ENCODE measurements at places on chromosomes 4 and X.

DNA sequence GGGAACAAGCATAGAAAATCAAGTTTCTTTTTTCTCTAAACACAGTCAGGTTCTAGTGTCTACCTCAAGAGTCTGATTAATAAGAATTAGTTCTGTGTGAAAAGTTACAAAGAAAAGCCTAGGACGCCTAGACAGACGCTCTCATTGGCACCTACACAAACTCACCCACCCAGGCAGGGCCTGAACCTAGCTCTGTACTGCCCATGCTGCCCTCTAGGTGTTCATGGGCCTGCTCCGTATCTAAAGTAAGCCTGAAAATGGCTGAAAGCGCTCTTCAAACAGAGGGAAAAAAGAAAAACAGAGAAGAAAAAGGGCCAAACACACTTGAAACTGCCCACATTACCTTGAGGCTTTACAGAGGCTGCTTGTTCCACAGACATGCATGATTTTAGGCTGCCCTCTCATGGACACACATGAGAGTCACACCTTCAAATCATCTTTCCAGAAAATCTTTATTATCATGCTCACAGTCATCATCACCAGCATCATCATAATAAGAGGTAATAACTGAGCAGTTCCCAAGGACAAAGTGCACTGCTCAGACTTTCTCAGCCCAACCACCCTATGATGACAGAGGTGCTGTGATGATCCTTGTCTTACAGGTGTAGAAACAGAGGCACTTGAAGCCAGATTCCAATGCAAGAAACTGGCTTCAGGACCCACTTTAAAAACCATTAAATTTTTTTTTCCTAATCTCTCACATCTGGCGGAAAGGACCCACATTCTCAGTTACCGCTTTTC, 49.6 kb downstream of the MAP7D2 start:
- peak; percentile 16 for DNase-seq

GRCh38 chr4:111636961-111637585, 508.2 kb upstream of the FAM241A start:
- no peak for DNase-seq

DNA sequence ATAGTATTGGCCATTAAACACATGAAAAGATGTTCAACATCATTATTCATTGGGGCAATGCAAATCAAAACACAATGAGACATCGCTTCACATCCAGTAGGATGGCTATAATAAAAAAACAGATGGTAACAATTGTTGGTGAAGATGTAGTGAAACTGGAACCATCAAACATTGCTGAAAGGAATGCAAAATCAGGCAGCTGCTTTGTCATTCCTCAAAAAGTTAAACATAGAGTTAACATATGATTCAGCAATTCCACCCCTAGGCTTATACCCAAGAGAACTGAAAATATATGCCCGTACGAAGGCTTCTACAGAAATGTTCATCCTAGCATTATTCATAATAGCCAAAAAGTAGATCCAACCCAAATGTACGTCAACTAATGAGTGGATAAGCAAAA, 144.0 kb upstream of the NAP1L5 start:
- DNase-seq, result no peak

- DNase-seq, result no peak
Observed at GRCh38 chr4:81648576-81649275, 177.0 kb upstream of the RASGEF1B start.

DNA sequence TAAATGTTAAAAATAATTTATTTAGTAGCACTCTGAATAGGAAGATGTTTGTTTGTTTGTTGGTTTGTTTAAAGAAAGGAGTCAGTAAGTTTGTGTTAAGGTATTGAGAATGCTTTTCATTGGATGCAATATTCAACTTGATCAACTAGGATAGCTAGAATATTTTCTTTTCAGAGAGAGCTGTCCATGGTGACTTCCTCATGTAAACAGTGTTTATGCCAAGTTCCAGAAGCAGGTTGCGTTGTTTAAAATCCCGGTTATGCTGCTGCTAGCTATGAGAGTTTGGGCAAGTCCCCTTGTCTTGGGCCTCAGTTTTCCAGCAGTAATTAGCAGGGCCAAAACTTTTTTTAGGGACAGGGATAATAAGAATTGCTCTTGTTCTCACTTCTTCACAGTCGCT, 876.2 kb upstream of the HS3ST1 start:
- no peak for DNase-seq

- no peak for DNase-seq
Observed at GRCh38 chr4:58941286-58941685, 1831.1 kb upstream of the IGFBP7 start.

DNA sequence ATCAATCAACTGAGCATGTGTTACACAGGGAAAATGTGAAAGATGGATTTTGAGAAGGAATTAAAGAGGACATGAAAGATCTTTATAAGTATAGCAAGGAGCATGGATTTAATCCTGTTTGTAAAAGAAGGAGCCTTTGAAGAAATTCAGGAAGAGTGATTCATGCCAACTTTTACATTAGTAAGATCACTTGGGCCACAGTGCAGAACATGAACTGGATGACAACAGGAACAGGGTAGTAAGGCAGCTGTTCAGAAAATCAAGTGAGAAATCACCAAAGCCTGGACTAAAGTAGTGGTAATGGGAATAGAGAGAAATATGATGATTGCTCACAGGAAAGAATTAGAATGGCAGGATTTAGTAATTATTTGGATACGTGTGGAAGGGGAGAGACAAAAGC, 265.7 kb upstream of the PCDH7 start:
- DNase-seq, result no peak

- DNase-seq, result no peak
Observed at GRCh38 chrX:3577551-3577950, 135.9 kb downstream of the PRKX start.

DNA sequence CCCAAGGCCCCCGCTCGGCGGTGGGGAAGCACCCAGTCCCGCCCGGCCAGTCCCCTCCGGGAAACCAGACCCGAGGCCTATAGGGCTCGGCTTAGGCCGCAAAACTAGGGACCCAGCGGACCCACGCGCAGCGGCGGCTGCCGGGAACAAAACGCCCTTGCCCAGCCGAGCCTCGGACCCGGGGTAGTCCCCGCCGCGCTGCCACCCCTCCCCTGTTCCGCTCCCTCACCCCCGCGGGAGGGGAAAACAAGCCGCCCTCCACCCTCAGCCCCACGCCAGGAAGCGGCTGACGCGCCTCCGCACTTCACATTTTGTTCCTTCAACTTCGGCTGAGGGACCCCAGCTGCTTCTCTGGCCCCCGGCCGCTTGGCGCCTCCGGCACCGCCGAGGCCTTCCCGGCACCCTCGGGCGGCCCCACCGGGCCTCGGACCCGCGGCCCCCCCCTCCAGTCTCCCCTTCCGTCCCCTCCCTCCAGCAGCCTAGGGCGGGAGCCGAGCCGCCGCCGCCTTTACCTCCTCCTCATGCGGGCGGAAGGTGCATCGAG, 694 bp downstream of the PDS5A start:
- no peak for DNase-seq

DNA sequence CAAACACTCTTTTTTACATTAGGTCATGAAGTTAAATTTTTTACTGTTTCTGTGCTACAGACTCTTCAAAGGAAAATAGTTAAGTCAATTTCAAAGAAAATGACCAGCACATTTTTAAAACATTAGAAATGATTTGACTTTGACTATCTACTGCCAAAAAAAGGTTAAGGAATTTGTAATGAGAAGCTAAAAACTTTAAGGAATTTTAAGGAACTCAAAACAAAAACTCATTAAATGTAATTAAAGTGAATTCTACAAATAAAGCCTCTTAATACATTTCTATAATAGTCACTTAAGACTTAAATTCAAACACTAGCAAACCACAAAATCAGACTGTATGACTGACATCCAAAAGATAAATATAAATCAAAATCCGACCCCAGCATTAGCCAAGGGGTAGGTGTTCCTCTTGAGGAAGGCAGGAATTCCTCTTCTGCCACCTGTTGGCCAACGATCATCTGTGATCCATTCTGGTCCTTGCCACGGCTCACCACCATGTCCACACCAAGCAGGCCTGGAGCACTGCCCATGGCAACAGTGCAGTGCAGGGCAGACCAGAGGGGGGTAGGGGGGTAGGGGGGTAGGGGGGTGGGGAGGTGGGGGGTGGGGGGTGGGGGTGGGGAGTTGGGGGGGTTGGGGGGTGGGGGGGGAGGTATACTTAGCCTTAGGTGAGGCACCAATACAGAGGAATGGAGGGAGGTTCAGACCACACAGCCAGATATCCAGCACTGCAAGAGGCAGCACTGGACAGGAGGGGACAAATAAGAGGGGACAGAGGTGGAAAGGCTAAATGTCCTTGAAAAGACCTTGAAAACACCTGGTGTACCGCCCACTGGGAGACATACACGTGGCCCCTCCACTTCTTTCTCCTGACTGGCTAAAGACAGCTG, 287.4 kb downstream of the CHIC1 start:
- DNase-seq, result peak; percentile 62

- no peak for DNase-seq
Observed at GRCh38 chr4:146522869-146523205, 1.1 kb upstream of the SLC10A7 start.

- DNase-seq, result no peak
Observed at GRCh38 chr4:112540695-112541094, 24.7 kb upstream of the NEUROG2 start.

DNA sequence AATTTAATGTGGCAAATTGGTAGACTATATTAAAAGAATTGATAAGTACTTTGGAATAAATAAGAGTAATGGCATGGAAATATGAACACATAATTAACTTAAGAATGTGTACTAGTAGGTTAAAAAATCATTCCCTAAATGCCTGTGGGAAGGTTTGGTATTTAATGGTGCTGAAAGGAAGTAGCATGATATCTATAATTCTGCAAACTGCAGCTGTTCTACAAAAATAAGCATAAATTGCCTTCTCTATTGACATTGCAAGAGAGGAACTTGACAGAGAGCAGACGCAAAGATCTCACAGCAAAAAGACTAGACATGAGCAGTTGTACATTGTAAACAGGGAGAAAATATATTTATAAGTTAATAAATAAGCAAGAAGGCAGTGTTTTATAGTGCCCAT, 752.5 kb upstream of the PCDH10 start:
- no peak for DNase-seq

- DNase-seq, result no peak
Observed at GRCh38 chr4:77917601-77918000, 55.0 kb downstream of the MRPL1 start.

GRCh38 chr4:144338148-144338547, 197.6 kb upstream of the GYPA start:
- DNase-seq, result no peak

GRCh38 chrX:155645180-155645579, 32.4 kb upstream of the TMLHE start:
- no peak for DNase-seq

DNA sequence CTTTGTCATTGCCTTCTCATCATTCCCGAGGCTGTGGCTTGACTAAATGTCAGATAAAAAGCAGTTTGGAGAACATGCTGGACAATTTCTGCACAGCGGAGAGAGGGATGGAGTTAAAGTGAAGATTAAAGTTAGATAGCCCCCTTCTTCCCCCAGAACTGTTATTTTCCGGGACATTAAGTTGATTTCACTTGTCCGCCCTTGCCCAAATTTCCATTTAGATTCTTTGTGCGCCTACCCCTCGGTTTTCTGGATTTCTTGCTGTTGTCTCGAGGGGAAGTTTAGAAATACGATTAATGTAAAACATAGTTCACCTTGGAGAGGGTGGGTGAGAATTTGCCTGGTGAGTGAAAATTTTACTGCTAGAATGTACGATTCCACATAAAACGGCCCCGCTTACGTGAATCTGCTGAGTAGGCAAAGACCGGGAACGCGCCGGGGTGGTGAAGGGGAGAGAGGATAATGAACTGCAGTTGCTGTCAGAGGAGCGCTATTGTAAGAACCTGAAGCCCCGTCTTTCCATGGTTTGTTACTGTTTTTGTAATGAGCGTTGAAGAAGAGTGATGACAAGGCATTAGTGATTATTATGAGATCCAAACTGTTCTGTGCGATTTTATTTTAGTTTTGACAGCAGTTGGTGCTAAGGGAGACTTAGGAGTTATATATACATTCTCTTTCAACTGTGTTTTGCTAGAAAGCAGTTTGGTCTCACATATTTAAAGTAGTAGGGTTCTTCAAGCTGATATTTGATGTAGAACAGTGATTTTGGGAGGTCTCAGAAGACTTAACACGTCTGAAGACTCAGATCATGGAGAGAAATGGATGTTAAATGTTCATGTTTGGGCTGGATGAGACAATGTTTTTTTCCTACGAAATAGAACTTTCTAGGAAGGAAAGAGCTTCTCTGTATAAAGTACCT, 73.0 kb downstream of the AFF1 start:
- peak; percentile 53 for DNase-seq

- peak; percentile 66 for DNase-seq
Observed at GRCh38 chr4:165131247-165131832, 18.7 kb upstream of the TMEM192 start.

DNA sequence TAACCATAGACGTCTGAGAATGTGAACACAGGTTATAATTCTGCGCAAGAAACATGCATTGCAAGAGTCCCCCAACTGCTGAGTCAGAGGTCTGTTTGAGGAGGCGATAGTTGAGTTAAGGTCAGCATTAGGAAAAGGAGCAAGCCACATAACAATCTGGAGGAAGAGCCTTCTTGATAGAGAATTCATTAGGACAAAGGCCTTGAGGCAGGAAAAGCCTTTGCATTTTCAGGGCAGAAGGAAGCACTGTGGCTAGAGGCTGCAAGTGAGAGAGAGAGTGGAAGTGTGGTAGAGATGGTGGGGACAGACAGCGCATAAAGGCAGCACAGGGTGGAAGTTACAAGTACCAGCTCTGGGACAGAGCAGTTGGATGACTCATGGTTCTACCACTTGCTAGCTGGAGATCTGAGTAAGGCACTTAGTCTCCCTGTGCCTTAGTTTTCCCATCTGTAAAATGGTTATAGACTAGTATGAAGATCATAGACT, 125.8 kb upstream of the LNX1 start:
- DNase-seq, result no peak

- DNase-seq, result no peak
Observed at GRCh38 chr4:175946472-175947116, 119.0 kb upstream of the WDR17 start.

DNA sequence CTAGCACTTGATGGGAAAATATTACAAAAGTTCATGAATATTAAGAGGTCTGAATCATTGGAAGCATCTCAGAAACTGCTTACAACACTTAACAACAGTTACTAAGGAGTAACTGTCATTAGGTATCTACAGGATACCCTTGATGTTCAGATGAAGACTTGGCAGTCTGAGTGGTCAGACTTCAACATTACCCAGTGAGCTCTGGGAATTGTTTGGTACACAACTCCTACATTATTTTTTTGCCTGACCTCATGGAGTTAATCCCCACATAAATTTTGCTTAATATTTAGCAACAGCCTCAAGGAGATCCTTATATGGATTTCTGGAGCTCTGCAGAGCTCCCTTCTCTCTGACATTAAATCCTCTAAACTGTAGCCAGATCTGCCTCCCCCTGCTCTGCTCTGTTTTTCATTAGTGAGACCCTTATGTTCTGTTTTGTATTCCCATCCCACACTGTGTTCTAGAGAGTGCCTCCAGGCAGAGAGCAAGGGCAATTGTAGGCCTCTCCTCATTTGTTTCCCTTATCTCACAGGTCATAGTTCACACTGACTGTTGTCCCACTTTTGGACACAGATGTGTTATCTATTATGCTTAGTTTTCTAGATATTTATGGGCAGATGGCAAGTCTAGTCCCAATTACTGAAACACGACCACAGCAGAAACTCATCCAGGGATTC, 368.8 kb downstream of the GASK1B start:
- DNase-seq, result no peak

Measured in body of pancreas (tissue), 4 donors.